Activated CD4-positive, alpha-beta T cell treated with anti-CD3 and anti-CD28 coated beads, Interleukin-2, amount 10 ng/mL, durations not matched to agents 7 days and 5 days (primary cell): ENCODE measurements at places on chromosomes 2 and 18. TPM values are rescaled to one million over a fixed set of nuclear protein-coding genes. Genes with fewer than 3 reads are reported as not detected.

Gene MAP2
- not detected for total RNA-seq

- peaks cover 3% of the 10 kb centered on the region for H3K36me3 ChIP-seq
- peaks cover 7% of the 10 kb centered on the region for H3K4me1 ChIP-seq
- no peak overlapping the region for H3K4me3 ChIP-seq
- peaks cover 55% of the 10 kb centered on the region for H3K27me3 ChIP-seq
- DNase-seq, result no peak
These were observed 779 bp upstream of the LYPD6 start for GRCh38 chr2:149329489-149330126.

Gene FSHR
- total RNA-seq, result not detected

DNA sequence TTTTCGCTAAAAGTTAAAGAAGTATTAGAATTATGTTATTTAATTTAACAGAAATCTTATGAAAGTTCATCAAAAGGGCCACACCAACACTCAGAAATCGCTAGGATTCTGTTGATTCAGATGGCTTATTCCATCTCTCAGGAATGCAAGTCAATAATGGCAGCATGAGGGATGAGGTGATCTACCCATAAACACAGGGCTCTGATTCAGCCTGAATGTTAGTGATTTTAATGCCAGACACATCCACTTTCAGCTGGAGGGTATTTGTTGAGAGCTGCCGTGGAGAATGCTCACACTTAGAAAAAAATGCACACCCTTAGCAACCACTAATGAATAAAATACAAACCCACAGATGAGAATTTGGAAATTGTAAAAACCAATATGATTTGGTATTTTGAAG lies 173.3 kb upstream of the ERBB4 start:
- H3K4me3 ChIP-seq, result no peak overlapping the region
- H3K36me3 ChIP-seq, result no peaks in the 10 kb centered on the region
- H3K4me1 ChIP-seq, result no peaks in the 10 kb centered on the region
- DNase-seq, result no peak
- H3K27me3 ChIP-seq, result no peaks in the 10 kb centered on the region
- H3K27ac ChIP-seq, result no peak overlapping the region

DNA sequence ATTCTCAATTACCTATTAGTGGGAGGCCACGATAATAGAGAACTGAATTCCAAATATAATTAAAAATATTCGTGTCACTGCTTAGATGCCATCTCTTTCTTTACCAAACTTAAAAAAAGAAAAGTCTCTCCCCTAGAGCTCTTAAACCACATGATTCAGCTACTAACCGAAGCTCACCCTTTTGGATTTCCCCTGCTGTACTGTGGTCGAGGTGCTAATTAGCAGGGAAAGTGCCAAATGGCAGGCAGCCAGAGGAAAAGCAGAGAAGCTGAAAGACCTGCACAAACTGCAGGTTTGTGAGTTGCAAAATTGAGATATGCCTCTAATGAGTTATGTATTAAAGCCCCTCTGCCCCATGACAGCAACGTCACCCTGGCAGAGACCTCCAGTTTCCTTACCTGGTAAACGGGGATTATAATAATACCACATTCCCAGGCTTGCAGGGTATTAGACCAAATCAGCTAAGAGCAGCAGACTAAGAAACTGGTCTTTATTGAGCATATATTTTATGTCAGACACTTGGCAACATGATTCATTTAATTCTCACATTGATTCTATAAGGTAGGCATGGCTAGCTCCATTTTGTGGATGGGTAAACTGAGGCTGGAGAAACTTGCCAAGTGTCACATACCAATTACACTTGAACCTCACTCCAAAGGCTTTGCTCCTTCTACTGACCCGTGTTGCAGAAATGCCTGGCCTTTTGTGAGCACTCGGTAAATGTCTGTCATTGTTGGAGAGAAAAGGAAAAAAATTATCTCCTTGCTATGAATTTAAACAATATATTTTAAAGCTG lies 259.7 kb downstream of the LPIN1 start:
- peaks cover 43% of the 10 kb centered on the region for H3K27me3 ChIP-seq
- DNase-seq, result peak; percentile 53
- no peaks in the 10 kb centered on the region for H3K36me3 ChIP-seq
- H3K4me3 ChIP-seq, result no peak overlapping the region

DNA sequence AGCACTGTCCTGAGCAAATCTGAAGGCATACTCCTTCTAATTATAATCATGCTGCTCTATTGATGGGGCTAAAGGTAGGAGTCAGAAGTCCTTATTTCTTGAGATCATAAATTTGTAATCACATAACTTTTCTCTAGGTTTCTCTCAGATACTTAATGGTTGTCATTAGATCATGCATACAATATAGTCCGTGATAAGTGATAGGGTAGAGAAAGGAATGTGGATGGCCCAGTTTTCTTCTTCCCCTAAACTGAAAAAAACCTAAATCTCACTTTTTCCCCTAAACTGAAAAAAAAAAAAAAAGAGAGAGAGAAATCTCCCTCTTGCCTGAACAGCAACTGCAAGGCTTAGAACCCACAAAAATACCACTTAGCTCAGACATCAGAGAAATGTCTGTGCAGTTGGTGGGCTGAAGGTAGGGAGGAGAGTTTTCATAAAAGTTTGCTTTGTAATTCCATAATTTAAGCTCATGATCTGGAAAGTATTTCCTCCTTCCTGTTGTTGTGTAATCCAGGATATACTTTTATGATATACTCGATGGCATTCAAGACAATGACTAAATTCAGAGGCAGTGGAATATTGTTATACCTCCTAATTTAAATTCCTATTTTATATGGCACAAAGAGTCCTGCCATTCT lies 79.3 kb upstream of the ITPRID2 start:
- H3K27me3 ChIP-seq, result no peaks in the 10 kb centered on the region
- no peak overlapping the region for H3K4me3 ChIP-seq
- H3K4me1 ChIP-seq, result peaks cover 12% of the 10 kb centered on the region
- no peak overlapping the region for H3K27ac ChIP-seq
